ENCODE measurements at places on chromosomes 4 and X. TPM values are rescaled to one million over a fixed set of nuclear protein-coding genes. Genes with fewer than 3 reads are reported as not detected.

DNA sequence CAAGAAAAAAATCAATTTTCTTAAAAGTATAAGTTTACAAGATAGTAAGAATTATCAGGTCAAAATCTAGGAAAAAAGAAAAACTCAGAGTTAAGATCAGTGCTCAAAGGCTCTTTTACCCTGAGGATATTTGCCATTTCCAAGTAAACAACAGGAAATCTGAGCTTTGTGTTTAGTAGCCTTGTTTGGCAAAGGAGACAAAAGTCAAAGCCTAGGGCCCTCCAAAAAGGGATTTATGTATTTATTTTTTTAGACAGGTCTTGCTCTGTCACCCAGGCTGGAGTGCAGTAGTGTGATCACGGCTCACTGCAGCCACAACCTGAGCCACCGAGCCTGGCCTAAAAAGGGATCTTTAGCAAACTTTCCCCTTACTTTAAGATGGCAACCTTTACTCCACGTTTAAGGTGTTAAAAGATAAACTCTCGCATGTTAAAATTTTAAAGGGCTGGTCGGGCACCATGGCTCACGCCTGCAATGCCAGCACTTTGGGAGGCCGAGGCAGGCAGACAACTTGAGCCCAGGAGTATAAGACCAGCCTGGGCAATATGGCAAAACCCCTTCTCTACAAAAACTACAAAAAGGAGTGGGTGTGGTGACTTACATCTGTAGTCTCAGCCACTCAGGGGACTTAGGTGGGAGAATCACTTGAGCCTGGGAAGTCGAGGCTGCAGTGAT is 21.3 kb upstream of the OPHN1 start:
- DNase-seq: peak; percentile 63

- DNase-seq: peak; percentile 73
These were observed 7.5 kb downstream of the IDS start for GRCh38 chrX:149497626-149498025.

DNA sequence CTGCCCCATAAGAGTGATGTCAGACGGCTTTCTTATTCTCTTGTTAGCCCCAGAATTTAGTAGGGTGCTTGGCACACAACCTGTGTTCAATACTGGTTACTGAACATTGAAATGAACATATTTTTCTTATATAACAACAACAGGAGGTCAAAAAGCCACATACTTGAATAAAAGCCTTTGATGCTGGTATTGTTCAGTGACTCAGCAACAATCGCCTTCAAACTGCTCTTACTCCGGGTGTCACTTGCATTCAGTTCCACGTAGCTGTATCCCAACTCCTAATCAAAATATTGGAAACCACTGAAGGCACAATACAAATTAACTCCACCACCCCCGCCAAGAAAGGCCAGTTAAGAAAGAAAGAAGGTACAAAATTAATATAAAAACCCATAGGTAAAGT is 61.5 kb downstream of the RFC1 start:
- no peak for DNase-seq

GRCh38 chrX:46662188-46662958 is 88.8 kb downstream of the CHST7 start:
- no peak for DNase-seq

DNA sequence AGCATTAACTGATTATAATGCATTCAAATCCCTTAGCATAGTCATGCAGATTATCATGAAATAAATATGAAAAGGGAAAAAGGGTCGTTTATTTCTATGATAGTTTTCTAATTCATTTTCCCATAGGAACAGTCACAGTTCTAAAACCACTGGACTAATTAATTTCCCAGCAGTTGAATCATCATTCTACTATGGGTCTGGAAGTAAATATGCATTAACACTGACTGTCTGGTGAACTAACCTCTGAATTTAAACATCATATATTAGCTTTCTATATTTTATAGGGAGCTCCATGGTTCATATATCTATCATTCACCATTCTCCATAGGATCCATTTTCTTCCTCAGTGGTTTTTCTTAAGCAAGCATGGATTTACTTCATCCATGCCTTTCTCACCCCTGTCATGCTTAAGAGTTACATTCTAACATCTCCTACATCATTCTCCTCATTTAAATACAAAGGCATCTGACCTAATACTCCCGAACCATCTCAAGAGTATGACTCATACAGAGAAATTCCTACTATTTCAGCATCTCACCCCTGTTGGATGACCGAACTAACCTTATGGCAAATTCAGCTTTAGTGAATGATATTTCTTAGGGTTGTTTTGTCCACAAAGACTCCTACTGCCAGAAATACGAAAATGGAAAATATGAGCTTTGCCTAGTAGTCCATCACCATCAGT is 198.7 kb upstream of the ADAMTS3 start:
- peak; percentile 45 for DNase-seq

GRCh38 chr4:181503687-181504390 is 739.4 kb upstream of the TENM3 start:
- DNase-seq: no peak

GRCh38 chrX:53284684-53285447 is 3.5 kb upstream of the IQSEC2 start:
- peak; percentile 73 for DNase-seq

DNA sequence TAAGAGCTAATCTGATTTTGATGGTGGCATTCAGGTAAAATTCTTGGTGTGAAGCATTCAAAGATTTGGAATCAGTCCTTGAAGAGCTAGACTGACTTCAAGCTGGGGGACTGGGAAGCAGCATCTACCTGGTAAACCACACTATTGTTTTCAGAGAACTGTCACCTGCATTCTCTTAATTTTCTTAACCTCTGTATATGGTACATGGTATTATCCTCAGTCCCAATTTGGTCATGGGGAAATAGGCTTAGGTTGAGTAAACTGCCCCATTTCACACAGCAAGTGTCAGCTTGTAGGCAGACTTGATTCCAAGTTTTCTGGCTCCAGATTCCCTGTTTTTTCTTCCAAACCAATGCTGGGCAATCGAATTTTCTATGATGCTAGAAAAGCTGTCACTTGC is 104.4 kb downstream of the CHRNA9 start:
- DNase-seq: no peak

DNA sequence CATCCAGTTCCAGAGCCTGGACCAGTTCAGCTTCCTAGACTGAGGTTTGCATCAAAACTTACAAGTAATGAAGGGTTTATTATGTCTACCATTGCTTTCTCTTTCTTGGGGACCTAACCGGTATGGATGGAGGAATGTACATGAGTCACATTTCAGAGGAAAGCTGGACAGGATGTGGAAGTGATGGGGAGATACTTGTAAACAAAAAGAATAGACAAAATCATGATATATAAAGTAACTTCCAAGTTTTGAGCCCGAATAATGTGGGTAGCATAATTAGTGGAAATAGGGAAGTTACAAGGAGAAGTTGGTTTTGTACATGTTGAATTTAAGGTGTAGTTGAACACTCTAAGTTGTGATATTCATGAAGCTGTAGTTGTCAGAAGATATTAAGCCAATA is 15.0 kb downstream of the FNIP2 start:
- DNase-seq: peak; percentile 24

DNA sequence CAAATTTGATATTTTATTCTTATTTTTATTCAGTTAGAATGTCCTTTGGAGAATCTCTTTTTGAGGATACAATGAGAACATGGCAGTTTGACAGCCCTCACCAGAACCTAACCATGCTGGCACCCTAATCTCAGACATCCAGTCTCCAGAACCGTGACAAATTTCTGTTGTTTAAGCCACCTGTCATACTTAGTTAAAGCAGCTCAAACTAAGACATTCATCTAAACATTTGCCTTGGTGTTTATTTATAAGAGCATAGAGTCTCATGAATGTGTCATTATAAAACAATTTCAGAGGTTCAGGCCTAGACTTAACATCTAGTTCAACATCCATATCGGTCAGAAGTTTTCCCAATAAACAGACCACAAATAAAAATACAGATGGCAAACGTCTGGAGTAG is 125.1 kb upstream of the FUNDC1 start:
- DNase-seq: no peak

GRCh38 chr4:105808750-105809041 is 86.6 kb upstream of the NPNT start:
- no peak for DNase-seq

DNA sequence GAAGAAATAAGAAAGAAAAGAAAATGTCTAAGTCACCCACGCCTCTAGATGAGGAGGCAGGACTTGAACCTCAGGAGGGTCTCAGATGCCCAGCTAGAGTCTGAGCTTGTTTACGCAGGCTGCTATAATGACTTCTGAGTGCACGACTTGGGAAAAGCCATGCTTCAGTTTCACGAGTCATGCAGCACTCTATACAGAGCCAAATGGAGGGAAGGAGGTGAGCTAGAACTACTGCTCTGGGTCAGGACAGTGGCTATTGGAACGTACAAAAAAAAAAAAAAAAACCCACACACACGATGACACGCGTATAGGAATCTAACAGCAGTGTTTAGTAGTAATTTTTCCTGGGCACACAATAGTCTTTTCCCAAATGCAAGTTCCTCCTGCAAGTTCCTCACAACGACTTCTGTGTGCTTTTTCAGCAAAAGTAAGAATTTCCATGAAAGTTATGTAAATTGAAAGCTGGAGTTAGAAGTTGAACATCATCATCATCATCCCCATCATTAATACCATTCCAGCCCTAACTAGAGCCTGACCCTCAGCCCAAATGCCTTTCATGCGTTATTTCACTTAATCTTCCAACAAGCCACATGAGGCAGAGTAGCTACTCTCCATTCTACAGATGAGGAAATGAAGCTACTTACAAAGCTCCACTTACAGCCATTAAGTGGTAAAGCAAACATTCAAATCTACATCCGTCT is 36.6 kb downstream of the IRF2 start:
- no peak for DNase-seq

DNA sequence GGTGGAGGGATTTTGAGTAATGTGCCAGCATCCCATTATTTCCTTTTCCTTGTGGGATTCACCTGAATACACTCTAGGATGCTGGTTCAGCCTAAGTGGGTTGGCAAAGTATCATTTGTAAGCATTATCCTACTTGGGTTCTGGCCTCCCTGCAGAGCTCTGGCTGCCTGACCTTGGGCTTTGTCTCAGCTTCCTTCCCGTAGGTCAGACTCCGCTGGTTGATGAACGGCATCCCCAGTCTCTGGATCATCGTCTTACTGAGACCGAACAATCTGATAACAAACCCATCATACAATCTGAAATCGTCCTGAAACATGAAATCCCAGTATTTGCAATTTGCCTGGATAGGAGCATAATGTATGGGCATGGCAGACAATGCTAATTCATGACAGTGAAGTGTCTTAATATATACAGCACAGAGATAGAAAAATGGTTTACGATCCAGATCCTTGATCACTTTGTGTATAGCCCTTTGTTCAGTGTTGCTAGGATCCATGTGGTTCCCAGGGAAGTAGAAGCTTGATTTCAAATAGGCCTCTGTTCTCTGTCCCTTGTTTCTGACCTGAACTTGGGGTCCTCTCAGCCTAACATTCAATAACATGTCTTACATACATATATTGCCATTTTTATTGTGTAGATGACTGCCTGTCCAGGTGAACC is 5.5 kb downstream of the MID2 start:
- DNase-seq: no peak

DNA sequence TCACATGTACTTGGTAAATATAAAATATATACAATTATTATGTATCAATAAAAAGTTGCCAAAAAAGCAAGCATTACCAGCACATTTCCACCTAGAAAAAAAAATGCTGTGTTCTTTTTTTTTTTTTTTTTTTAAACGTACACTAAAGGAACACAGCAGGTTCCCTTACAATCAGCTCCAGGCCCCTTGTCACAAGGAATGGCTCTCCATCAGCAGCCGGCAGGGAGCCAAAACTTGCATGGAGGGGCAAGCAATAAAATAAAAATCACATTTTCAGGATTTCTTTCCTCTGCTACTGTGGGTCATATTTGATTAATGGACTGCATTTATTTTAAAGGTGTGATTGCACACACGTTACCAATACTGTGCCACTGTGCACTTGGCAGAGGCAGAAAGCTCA is 460.3 kb downstream of the GPAT3 start:
- no peak for DNase-seq

DNA sequence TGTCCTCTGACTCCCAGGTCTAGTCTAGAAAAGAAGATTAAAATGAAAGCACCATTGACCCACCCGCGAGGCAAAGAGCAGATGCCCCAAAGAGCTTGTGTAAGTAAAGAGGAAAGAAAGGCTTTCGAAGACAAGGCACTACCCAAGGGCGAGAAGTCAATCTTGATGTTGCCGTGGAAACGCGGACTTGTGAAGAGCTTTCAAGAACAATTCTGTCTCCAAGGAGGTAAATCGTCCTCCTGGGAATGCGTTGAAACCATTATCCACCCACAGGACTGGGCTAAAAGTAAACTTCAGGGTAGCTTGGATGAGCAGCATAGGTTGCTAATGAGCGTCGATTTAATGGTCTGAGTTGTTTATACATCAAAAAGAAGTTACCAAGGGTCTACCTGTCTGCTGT is 189.3 kb downstream of the DHRSX start:
- DNase-seq: no peak

DNA sequence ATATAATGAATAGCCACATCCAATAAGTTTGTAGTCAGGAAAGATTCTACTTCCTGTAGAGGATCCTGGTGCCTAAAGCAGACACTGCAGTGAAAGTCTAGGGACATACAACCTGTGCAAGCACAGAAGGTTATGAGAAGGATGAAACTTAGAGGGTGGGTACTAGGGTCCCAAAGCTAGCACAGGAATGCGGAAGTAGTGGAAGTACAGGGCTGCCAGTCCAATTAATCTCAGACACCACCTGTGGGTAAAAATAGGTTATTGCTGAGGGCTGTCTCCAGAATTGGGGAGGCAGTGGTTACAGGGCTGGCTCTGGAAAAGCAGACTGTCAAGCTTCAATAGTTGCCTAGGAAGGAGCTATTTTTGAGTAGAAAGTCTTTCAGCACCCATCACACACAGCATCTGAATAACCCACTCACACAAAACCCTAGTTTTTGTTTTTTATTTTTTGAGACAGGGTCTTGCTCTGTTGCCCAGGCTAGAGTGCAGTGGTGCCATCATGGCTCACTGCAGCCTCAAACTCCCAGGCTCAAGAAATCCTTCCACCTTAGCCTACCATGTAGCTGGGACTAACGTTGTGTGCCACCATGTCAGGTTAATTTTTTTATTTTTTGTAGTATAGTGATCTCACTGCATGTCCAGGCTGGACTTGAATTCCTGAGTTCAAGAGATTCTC is 50.8 kb upstream of the ELF2 start:
- DNase-seq: peak; percentile 27

GRCh38 chr4:151887031-151887815 is 126.4 kb upstream of the GATB start:
- DNase-seq: peak; percentile 5

- no peak for DNase-seq
These were observed 57.0 kb upstream of the SORCS2 start for GRCh38 chr4:7135389-7135746.

GRCh38 chrX:41258226-41258625 is 75.7 kb upstream of the DDX3X start:
- DNase-seq: no peak

SPP1 gene
- not detected for total RNA-seq

CNKSR2 gene
- 2.0 TPM for total RNA-seq

HSD17B10 gene
- 191 TPM for total RNA-seq

MAGEA10 gene
- total RNA-seq: not detected

AMTN gene
- not detected for total RNA-seq

PCYT1B gene
- total RNA-seq: not detected

MTMR8 gene
- 0.46 TPM for total RNA-seq

IL9R gene
- total RNA-seq: not detected

REELD1 gene
- not detected for total RNA-seq

All from PC-3 (cell line).